Suppressor macrophage treated with lipopolysaccharide for 4 hours (primary cell): ENCODE measurements at places on chromosomes 3 and 15.
A peak's percentile ranks its signal among the peaks of the same experiment; 100 is the strongest.

DNA sequence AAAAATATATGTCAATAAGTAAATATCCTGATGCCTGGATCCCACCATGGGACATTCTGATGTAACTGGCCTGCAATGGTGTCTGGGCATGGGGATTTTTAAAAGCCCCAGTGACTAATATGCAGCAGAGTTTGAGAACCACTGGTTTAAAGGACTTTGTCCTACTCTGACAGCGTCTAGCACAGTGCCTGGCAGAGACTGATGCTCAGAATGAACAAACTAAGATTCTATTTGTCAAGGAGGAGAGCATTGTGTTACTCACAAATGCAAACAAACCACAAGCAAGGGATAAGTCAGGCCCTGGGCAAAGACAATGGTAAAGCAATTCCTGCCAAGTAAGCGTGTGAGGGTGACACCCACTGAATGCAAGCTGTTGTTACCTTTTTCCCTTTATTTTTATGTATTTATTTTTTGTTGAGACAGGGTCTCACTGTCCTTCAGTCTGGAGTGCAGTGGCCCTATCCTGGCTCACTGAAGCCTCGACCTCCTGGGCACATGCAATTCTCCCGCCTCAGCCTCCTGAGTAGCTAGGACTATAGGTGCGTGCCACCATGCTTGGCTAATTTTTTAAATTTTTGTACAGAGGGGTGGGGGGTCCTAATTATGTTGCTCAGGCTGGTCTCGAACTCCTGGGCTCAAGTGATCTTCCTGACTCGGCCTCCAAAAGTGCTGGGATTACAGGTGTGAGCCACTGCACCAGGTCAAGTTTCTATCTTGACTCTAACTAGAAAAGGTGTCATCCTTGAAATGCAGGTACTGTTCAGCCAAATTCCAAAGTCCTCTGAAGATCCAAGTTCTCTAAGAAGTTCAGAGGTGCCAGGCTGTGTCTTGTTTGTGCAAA, 909 bp upstream of the GPD1L start:
- DNase-seq: no peak

- DNase-seq: no peak
Measured at GRCh38 chr3:13594146-13594545, 45.2 kb downstream of the FBLN2 start.

DNA sequence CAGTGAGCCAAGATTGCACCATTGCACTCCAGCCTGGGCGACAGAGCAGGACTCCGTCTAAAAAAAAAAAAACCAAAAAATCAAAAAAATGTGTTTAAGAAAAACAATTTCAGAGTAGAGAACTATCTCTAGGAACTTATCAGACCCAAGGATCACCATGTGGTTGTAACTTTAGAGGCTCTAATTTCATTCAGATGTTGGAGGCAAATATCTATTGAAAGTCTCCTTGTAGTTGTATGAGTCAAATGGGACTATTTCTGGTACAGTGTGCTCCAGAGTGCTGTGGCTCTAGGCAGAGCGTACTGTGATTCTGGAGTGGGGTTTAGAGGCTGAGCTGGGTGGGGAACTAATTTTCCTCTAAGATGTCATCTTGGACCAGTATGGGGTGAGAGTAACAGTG, 398.7 kb downstream of the SHQ1 start:
- DNase-seq: no peak

- no peak for DNase-seq
Measured at GRCh38 chr3:119703820-119704531, 1.2 kb downstream of the CFAP91 start.

- DNase-seq: no peak
Measured at GRCh38 chr3:58564456-58565160, 12.6 kb downstream of the FAM107A start.

GRCh38 chr15:68265081-68265480, 12.5 kb upstream of the FEM1B start:
- DNase-seq: peak; percentile 37

- DNase-seq: peak; percentile 66
Measured at GRCh38 chr3:46228260-46229242, 13.7 kb upstream of the CCR3 start.

DNA sequence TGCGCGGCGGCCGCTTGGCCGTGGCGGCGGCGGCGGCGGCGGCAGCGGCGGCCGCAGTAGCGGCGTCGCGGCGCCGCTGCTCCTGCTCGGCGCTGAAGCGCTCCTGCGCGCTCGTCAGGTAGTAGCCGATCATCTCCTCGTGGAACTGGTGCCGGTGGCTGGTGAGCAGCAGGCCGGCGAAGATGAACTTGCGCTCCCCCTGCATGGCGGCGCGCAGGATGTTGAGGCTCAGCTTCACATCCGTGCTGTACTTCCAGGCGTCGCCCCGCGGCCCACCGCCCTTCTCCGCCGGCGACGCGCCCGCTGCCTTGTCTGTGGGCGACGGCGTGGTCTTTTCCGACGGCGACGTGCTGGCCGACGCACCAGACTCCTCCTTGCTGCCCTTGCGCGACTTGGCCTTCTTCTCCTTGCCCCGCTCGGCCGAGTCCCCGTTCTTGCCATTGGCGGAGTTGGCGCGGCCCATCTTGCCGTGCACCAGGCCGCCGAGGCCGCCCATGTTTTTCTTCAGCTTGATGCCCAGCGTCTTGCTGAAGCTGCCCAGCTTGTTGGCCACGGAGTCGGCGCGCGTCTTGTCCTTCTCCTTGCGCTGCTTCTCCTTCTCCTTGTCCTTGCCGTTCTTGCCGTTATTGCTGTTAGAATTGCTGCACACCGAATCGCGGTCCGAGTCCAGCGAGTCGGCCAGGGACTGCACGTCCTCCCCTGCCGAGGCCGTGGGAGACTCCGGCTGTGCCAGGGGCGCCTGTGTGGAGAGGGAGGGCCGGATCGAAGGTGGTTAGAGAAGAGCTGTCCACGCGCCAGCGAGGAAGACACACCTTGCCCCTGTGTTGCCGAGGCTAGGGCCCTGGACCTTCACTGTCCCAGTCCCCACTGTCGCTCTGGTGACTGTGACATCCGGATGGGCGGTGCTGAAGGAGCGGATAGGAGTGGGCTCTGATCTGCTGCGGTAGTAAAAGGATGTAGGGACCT, 157.6 kb downstream of the KLF13 start:
- no peak for DNase-seq

DNA sequence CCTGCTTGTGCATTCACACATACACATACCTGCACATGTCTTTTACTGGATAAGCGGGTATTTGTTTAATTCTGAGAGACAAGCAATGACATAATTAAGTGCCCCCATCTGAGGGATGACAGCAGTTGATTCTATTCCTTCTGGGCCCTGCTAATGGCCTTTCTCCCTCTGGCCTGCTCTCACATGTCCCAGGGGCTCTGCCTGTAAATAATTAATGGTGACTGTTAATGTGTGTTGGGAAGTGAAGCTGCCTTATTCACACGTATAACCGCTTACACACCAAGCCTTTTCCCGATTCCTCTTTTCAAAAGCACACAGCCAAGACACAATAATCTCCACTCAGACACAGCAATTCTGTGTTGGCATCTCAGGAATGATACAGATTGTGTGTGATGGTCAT, 47.8 kb downstream of the LRRK1 start:
- DNase-seq: no peak

DNA sequence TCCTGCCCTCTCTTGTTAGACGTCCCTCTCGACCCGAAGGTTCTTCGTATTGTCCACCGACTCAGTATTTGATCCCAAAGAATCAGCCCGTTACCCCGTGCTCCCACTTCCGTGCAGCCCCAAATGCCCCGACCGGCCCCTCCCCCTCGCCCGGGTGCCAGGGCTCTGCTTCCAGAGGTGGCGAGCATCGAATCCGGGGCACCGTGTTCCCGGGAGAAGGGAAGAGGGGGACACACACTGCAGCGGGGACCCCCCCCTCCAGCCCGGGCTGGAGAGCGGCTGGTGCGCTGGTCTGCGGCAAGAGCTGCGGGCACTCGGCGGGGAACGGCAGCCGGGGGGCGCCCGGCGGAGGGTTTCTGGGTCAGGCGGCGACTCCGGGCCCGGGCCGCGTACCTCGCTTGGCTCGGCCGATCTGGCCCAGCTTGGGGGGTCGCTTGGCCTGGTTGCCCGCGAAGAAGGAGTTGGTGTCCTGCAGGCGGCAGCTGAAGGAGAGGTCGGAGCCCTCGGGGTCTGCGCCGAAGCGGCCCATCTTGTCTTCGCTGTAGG, 556 bp downstream of the CAMK2N2 start:
- DNase-seq: no peak

- DNase-seq: no peak
Measured at GRCh38 chr3:169964176-169964575, 2.4 kb upstream of the SEC62 start.

DNA sequence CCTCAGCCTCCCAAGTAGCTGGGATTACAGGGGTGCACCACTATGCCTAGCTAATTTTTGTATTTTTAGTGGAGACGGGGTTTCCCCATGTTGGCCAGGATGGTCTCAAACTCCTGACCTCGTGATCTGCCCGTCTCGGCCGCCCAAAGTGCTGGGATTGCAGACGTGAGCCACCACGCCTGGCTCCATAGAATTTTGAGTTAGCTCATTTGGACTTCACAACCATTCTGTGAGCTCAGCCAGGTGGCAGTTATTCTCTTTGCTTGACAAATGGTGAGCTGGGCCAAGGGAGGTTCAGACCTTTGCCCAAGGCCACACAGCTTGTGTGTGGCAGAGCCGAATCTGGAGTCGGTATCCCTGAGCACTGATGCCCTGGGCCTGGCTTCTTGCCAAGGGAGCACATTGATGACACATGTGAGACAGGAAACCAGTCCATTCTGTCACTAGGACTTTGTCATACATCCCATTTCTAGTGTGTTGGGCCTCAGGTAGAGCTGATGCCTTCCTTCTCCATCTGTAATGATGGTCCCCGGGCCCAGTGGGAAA, 17.6 kb downstream of the PODXL2 start:
- DNase-seq: no peak

DNA sequence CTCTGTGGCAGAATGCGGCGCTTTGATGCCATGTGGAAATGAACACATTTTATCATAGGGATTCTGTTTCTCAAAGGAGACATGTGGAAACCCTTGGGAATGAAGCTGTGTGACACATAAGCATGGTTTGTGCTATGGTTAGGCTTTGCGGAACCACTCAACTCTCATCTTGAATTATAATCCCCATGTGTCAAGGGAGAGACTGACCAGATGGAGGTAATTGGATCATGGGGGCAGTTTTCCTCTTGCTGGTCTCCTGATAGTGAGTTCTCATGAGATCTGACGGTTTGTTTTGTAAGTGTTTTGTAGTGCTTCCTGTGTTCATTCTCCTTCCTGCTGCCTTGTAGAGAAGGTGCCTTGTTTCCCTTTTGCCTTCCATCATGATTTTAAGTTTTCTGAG, 1109.2 kb upstream of the ALCAM start:
- DNase-seq: no peak

DNA sequence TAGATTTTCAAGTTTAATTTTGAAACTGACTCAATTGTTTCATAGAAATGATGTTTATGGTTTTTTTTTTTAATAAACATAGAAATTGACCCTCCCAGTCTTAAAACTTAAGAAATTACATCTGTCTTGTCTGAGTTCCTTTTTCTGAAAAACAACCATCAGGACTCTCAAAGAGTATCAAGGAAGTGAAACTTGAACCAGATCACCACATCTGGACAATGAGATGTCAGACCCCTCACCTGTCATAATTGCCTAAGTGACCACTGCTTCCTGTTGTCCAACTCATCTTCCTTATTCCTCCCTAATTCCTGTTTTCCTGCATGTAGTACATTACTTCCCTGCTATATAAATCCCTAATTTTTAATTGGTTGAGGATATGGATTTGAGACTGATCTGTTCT, 441.5 kb upstream of the ARHGEF26 start:
- DNase-seq: peak; percentile 52

- no peak for DNase-seq
Measured at GRCh38 chr3:38618343-38618742, 31.1 kb downstream of the SCN5A start.

DNA sequence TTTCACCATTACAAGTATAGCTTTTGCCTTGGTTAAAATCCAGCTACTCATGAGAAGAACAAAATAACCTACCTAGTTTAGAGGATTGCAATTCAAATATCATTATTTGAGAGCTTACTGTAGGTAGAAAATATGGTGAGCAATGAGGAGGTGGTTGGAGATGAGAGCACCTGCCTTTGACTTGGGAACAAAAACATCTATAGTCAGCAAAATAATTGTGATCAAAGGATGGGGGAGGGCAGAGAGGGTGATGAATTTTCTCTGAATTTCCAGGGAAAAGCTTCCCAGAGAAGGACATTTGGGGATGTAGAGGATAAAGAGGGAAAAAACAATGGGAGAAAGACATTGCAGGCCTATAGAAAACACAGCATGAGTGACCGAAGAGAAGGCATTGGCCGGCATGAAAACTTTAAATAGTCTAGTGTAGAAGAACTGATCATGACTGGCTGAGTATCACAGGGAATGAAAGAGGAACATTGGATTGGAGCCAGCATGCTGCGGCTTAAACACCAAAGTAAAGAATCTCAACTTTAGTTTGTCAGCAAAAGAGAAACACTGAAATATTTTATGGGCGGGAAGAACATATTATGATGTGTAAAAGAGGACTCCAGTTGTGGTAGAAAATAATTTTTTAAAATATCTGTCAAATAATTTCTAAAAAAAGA, 581.3 kb downstream of the UNC13C start:
- peak; percentile 67 for DNase-seq

DNA sequence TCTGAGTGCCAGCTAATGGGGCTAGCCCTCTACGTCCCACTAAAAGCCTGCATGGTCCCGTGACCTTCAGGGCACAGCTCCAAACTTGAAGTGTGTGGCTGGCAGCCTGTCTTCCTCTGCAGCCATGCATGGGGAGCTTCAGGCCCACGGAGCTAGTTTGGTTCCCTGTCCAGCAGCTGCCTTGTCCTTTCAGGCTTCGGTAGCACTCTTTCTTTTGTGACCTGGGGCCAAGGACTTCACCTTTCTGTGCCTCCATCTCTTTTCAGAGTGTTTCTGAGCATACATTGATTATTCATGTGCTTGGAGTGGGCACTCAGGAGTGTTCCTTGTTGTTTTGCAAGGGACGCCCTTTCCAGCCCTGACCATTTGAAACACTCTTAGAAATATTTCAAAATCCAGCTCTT, 155.2 kb downstream of the DNAJB8 start:
- no peak for DNase-seq

GRCh38 chr15:63504247-63504978, at the start of gene USP3:
Gene USP3, plus strand, starts transcription at chr15:63504593. Its CDS starts 147 bp downstream, at chr15:63504740.
- DNase-seq: peak; percentile 98

- DNase-seq: peak; percentile 58
Measured at GRCh38 chr3:16512435-16513140, 911 bp downstream of the RFTN1 start.

GRCh38 chr3:114770874-114771273, 376.2 kb downstream of the ZBTB20 start:
- DNase-seq: peak; percentile 51

GRCh38 chr15:71494563-71495397, 315.6 kb upstream of the NR2E3 start:
- DNase-seq: no peak

- DNase-seq: no peak
Measured at GRCh38 chr3:46484388-46484787, 13.4 kb upstream of the RTP3 start.

- peak; percentile 73 for DNase-seq
Measured at GRCh38 chr15:36814105-36814504, 234.7 kb downstream of the CDIN1 start.

- DNase-seq: no peak
Measured at GRCh38 chr3:181230258-181230657, 240.7 kb upstream of the DNAJC19 start.

- peak; percentile 18 for DNase-seq
Measured at GRCh38 chr3:154121701-154122551, 736 bp downstream of the ARHGEF26 start.
